Esophagus squamous epithelium (tissue), 5 donors: ENCODE measurements at places on chromosomes 7 and 10.

DNA sequence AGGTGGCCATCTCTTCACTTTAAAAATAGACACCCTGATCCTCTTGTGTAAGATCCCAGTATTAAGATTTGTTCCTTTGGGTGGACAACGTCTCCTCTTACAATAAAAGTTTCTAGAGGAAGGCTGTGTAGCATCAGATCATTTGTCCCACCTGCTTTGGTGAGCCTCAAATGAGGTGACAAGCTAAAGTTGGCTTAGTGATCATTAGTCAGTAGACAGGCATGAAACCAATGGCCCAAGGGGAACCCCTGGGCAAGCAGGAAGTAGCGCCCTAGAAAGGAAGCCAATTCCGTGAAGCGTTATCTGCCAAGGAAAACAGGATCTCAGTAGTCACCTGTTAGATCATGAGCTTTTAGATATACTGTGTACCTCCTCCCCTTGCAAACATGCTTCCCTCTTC is 66.8 kb downstream of the PCGF5 start:
- DNase-seq = no peak

GRCh38 chr10:62305813-62306212 is 37.2 kb upstream of the RTKN2 start:
- DNase-seq = no peak

GRCh38 chr10:110074298-110074697 is 66.5 kb downstream of the ADD3 start:
- DNase-seq = no peak

GRCh38 chr10:124516181-124516580 is 54.6 kb downstream of the LHPP start:
- no peak for DNase-seq

GRCh38 chr7:138700857-138701536 is at the start of gene SVOPL:
SVOPL (minus strand) TSS chr7:138701362; CDS start chr7:138679045, 22,317 bp downstream.
- DNase-seq = no peak
